MM.1S (cell line): ENCODE measurements at places on chromosomes 3 and 15.

- peak; percentile 14 for DNase-seq
- no peaks in the 10 kb centered on the region for H3K36me3 ChIP-seq
- H3K27me3 ChIP-seq: no peaks in the 10 kb centered on the region
Observed at GRCh38 chr15:51403072-51403878, 61.8 kb downstream of the GLDN start.

GRCh38 chr15:69628256-69629093 is 175.9 kb downstream of the RPLP1 start:
- no peaks in the 10 kb centered on the region for H3K27me3 ChIP-seq
- H3K4me1 ChIP-seq: no peaks in the 10 kb centered on the region
- DNase-seq: no peak
- no peaks in the 10 kb centered on the region for H3K36me3 ChIP-seq
- no peak overlapping the region for H3K27ac ChIP-seq

DNA sequence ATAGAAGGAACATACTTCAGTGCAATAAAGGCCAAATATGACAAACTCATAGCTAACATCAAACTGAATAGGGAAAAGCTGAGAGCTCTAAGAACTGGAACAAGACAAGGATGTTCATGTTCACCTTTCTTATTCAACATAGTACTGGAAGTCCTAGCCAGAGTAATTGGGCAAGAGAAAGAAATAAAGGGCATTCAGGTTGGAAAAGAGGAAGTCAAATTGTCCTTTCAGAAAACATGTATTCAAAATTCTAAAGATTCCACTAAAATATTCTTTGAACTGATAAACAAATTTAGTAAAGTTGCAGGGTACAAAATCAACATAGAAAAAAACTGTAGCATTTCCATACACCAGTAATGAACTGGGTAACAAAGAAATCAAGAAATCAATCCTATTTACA is 12.2 kb upstream of the ZNF197 start:
- no peaks in the 10 kb centered on the region for H3K4me1 ChIP-seq
- no peak for DNase-seq
- no peak overlapping the region for H3K4me3 ChIP-seq
- H3K27ac ChIP-seq: no peak overlapping the region
- H3K36me3 ChIP-seq: no peaks in the 10 kb centered on the region

DNA sequence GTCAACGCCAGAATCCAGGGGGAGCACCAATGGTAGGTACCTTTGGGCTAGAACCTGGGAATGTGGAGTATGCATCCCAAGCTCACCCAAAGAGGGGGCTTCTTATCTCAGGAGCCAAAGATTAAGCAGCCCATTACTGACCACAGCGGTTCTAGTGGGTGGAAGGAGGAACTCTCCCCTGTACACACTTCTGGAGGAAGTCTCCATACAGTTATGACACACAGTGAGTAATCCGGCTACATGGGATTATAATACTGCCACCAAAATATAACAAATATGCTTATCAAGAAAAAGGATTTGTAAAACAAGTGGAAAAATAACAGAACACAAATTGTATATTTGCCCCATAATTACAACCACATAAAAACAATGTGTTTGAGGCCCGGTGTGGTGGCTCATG is 8.4 kb downstream of the MYO1E start:
- H3K27ac ChIP-seq: no peak overlapping the region
- H3K27me3 ChIP-seq: no peaks in the 10 kb centered on the region
- no peak overlapping the region for H3K4me3 ChIP-seq
- no peaks in the 10 kb centered on the region for H3K4me1 ChIP-seq
- no peaks in the 10 kb centered on the region for H3K36me3 ChIP-seq

DNA sequence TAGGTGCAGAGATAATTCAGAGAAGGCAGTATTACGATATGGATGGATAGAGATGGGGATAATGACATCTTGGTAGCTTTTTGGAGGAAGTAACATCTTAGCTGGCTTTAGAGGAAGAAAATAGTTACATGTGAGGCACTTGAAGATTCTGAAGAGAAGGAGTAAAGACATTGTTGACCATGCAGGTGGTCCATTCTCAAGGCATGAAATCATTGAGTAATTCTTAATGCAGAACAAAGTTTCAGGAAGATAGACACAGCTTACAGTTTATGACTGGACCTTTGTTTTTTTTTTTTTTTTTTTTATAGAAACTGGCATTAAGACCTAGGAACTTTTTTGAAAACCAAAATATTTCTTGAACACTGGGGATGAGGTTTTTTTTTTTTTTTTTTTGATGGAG is 28.2 kb downstream of the MBNL1 start:
- H3K4me3 ChIP-seq: no peak overlapping the region
- H3K36me3 ChIP-seq: peaks cover 6% of the 10 kb centered on the region; the same call in 1 of the 2 replicates
- no peak for DNase-seq
- H3K4me1 ChIP-seq: peaks cover 18% of the 10 kb centered on the region
- no peaks in the 10 kb centered on the region for H3K27me3 ChIP-seq
- H3K27ac ChIP-seq: no peak overlapping the region

GRCh38 chr15:43225201-43225949 is 4.6 kb upstream of the EPB42 start:
- no peaks in the 10 kb centered on the region for H3K27me3 ChIP-seq
- H3K36me3 ChIP-seq: no peaks in the 10 kb centered on the region
- H3K27ac ChIP-seq: no peak overlapping the region
- DNase-seq: peak; percentile 80
- no peaks in the 10 kb centered on the region for H3K4me1 ChIP-seq
- no peak overlapping the region for H3K4me3 ChIP-seq

- no peaks in the 10 kb centered on the region for H3K27me3 ChIP-seq
- no peak for DNase-seq
- H3K36me3 ChIP-seq: no peaks in the 10 kb centered on the region
- no peak overlapping the region for H3K4me3 ChIP-seq
- no peaks in the 10 kb centered on the region for H3K4me1 ChIP-seq
Observed at GRCh38 chr3:34005886-34006285, 207.5 kb downstream of the PDCD6IP start.

- H3K36me3 ChIP-seq: no peaks in the 10 kb centered on the region
- no peak overlapping the region for H3K27ac ChIP-seq
- no peak overlapping the region for H3K4me3 ChIP-seq
Observed at GRCh38 chr15:60713119-60714084, 234.5 kb upstream of the ICE2 start.

DNA sequence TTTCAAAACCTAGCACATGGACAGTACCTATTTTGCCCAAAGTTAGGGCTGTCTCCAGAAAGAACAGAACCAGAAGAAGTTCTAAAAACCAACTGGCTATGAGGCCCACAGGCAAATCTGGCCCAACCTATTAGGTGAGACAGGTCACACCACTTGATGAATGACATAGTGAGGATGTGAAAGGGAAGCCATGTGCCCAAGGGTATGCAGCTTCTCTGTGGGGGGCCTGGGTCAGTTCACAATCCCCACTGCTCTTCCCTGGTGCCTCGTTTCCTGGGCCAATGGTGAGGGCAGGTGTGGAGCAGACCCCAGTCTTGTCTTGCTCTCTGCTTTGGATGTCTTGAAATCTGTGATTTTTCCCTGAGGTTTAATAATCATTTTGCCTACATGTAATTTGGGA is 8.9 kb downstream of the INSYN1 start:
- H3K4me1 ChIP-seq: no peaks in the 10 kb centered on the region
- H3K27me3 ChIP-seq: peaks cover 39% of the 10 kb centered on the region
- H3K27ac ChIP-seq: no peak overlapping the region
- H3K4me3 ChIP-seq: no peak overlapping the region
- H3K36me3 ChIP-seq: no peaks in the 10 kb centered on the region

DNA sequence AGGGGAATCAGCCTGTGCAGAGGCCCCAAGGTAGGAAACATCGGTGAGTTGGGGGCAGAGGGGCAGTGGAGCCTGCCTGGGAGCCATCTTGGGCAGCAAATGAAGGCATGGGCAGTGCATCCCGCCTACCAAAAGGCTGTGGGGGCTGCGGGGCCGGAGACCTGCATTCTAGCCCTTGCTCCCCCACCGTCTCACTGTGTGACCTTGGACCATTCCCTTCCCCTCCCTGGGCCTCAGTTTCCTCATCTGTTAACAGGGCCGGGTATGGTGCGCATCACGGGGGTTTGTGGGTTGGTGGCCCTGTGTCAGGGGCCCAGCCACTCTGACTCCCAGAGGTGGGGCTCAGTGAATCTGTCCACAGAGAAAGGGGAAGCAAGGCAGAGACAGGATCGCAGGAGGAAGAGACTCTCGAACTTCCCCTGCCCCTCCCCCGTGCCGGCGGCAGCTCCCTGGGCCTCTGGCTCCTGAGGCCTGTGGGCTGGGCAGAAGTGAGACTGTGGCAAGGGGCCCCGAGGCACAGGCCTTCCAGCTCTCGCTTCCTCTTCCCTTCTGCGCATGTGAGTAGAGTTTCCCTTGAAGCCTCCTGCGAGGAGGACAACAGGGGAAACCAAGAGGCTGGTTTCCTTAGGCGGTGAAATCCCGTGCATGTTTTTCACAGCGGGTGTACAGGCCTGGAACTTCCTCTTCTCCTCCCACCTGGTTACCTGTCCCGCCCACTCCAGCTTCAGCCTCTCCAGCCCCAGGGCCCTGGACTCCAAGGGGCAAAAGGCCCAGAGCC is 42.9 kb downstream of the IDH2 start:
- H3K27me3 ChIP-seq: no peaks in the 10 kb centered on the region
- peaks cover 28% of the 10 kb centered on the region for H3K4me1 ChIP-seq
- peak; percentile 96 for DNase-seq

GRCh38 chr15:98083203-98083910 is 122.9 kb downstream of the ARRDC4 start:
- no peaks in the 10 kb centered on the region; the same call in 1 of the 2 replicates for H3K36me3 ChIP-seq
- DNase-seq: no peak
- no peak overlapping the region for H3K27ac ChIP-seq
- no peak overlapping the region for H3K4me3 ChIP-seq

DNA sequence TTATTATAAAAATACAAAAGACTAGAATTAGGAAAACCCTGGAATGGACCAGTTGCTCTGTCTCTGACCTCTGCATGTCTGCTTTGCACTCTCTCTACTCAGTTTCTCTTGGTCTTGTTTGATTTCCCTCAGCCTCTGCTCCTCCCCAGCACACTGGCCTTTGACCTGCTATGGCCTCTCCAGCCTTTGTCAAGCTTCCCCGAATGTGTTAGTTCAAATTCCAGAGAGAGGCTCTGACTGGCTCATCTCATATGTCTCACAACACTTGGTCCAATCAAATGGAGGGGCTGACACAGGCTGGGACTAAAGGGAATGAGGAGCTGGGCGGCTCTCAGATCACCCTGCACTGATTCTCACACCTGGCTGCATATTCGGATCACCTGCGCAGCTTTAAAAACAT is 52.4 kb upstream of the CMTM8 start:
- H3K27me3 ChIP-seq: no peaks in the 10 kb centered on the region
- no peak for DNase-seq
- no peak overlapping the region for H3K4me3 ChIP-seq
- H3K36me3 ChIP-seq: no peaks in the 10 kb centered on the region
- H3K4me1 ChIP-seq: no peaks in the 10 kb centered on the region

DNA sequence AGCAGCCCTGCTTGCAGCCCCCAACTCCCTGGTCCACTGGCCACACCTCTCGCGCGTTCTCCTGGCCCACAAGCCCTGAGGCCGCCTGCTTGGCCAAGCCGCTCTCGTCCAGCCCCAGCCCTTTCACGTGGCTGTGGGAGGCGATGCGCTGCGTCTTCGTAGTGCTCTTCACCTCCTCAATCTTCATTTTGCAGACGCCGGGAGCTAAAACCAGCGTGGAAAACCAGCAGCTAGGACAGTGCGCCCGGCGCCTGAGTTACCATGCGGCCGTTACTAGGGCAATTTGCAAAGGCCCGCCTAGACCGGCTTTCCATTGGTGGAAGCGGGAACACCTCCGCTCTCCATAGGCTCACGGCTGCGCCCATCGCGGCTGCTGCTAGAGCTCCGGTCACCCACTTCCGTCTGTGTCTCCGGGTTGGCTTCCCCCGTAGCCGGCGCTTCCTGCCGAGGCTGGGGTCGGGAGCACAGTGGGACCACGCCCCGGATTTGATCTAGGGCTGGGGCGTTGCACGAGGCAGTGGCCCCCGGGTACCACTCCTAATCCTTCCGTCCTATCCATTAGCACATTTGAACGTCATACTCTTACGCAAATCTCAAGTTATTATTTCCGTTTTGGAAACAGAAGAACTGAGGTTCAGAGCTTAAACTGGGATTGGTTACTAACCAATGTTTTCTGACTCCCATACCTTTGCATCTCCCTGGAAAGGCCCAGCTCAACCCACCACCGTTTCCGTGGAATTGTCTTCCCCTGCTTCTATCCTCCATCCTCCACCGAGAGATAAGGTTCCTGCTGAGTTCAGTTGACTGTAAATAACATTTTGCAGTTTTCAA is at the start of gene RUVBL1:
RUVBL1 (minus strand) TSS at position 275 of the 831 bp plus-strand sequence; CDS start at position 187, 88 bp downstream.
- H3K27ac ChIP-seq: peak within 1 kb of the TSS; percentile 64
- peak within 1 kb of the TSS; percentile 93 for H3K4me3 ChIP-seq
- DNase-seq: peak; percentile 98
- H3K36me3 ChIP-seq: no peaks in the 10 kb centered on the region
- H3K27me3 ChIP-seq: no peaks in the 10 kb centered on the region
- H3K4me1 ChIP-seq: peaks cover 9% of the 10 kb centered on the region; the same call in 1 of the 2 replicates

DNA sequence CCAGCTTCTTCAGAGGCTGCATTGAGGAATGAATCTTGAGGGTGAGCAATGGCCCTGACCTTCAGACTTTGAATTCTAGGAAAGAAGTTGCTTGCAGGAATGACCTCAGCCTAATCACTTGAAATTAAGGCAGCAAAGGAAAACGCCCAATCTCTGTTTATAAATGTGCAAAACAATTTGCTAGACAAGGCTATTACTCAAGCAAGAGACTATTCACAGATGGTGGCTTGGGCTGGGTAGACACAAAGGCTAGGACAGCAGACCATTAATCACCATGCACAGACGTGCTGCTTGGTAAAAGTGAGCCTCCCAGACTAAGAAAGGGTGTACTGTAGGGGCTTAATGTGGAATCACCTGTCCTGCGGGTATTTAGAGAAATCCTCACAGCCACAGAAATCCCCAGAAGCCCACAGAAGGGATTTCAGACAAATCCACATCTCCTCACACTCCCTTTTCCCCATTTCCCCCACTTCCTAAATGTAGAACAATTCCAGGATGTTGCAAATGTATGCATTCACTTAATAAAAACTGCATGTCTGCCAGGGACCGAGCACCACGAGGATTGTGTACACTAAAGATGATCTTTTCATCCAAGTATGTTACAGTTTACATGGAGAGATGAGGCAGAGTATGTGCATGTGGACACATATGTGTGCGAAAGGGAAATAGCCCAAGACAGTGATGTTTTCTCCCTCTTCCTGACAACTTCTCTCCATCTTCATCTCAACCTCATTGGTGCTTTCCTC is 259.5 kb downstream of the THSD4 start:
- no peak for DNase-seq
- H3K27me3 ChIP-seq: no peaks in the 10 kb centered on the region
- H3K27ac ChIP-seq: no peak overlapping the region
- H3K36me3 ChIP-seq: no peaks in the 10 kb centered on the region
- no peaks in the 10 kb centered on the region for H3K4me1 ChIP-seq
